HT1080 (cell line): ENCODE measurements at places on chromosomes 11 and 22.

DNA sequence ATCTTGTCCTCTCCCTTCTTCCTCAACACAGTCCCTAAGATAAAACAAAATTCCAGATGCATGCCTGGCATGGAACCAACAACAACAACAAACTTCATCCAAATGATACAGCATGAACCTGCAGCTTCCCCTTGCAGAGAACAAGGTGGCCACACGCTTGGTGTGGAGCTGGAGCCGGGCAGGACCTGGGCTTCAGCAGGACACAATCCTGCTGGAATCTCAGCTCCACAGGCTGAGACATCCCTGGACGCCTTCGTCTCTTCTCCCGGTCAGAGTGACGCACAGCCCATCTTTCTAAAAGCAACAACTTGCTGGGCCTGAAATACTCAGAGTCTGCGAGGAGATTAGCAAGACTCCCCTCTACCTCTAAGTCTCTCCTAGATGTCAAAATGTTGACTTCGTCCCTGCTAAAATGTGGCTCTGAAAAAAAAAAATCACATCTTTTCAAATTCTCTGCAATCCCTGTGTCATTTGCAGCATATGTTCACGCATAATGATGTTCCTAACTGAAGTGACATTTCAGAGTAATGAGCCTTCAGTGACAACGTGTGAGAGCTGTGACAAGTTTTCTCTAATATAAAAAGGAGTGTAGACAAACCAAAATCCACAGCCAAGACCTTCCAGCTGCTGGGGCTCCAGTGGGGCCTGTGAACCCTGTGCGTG lies 1232.3 kb downstream of the TBC1D22A start:
- no peak for DNase-seq

- no peak for DNase-seq
Measured at GRCh38 chr22:31944700-31945442, 536 bp downstream of the YWHAH start.

- no peak for DNase-seq
Measured at GRCh38 chr11:128779036-128779435, 85.2 kb downstream of the FLI1 start.

GRCh38 chr11:67705264-67705663 lies 30.8 kb upstream of the ALDH3B2 start:
- DNase-seq = no peak

GRCh38 chr11:119666061-119666460 lies 62.9 kb downstream of the NECTIN1 start:
- DNase-seq = no peak

GRCh38 chr11:61761440-61762222 lies 9.2 kb downstream of the MYRF start:
- no peak for DNase-seq
